ENCODE measurements at places on chromosomes 11 and 22. TPM values are rescaled to one million over a fixed set of nuclear protein-coding genes. Genes with fewer than 3 reads are reported as not detected.

The MUC5AC gene
- total RNA-seq = not detected

The PIWIL4 gene
- total RNA-seq = 2.5 TPM

The HSPB2 gene
- total RNA-seq = 0.14 TPM

The OR2AG1 gene
- not detected for total RNA-seq

The ARFGAP3 gene
- total RNA-seq = 93.6 TPM

The MISFA gene
- not detected for total RNA-seq

The PPP6R2 gene
- total RNA-seq = 60.3 TPM

The CDC45 gene
- 1.2 TPM for total RNA-seq

The DBX1 gene
- total RNA-seq = not detected

The P2RY6 gene
- 3.3 TPM for total RNA-seq

The SLC37A2 gene
- total RNA-seq = 0.30 TPM

The MTCH2 gene
- total RNA-seq = 107 TPM

The GRAP2 gene
- total RNA-seq = not detected

The KCNJ11 gene
- total RNA-seq = not detected

The PHF21B gene
- total RNA-seq = not detected

The PDE2A gene
- 1.3 TPM for total RNA-seq

The INS gene
- not detected for total RNA-seq

The PANX1 gene
- 119 TPM for total RNA-seq

The C11orf87 gene
- total RNA-seq = under 0.01 TPM

The OR5B21 gene
- not detected for total RNA-seq

The PTH gene
- not detected for total RNA-seq

The P2RY2 gene
- total RNA-seq = 0.30 TPM

The SCGB1C1 gene
- total RNA-seq = not detected

The SPDYC gene
- total RNA-seq = not detected

The MED17 gene
- 35.4 TPM for total RNA-seq

The C11orf86 gene
- total RNA-seq = 0.30 TPM

The UPK3A gene
- not detected for total RNA-seq

The CWC15 gene
- 46.3 TPM for total RNA-seq

The CRYAB gene
- 3.0 TPM for total RNA-seq

The GTSE1 gene
- total RNA-seq = 0.59 TPM

The EIF3L gene
- total RNA-seq = 295 TPM

The FAM180B gene
- total RNA-seq = not detected

Data from smooth muscle cell of the umbilical artery (primary cell).